ENCODE measurements at places on chromosomes 2 and 18.

GRCh38 chr2:98519851-98520250 lies 75.2 kb downstream of the INPP4A start:
- DNase-seq: no peak

GRCh38 chr2:224147174-224147573 lies 108.1 kb upstream of the SERPINE2 start:
- DNase-seq: no peak

DNA sequence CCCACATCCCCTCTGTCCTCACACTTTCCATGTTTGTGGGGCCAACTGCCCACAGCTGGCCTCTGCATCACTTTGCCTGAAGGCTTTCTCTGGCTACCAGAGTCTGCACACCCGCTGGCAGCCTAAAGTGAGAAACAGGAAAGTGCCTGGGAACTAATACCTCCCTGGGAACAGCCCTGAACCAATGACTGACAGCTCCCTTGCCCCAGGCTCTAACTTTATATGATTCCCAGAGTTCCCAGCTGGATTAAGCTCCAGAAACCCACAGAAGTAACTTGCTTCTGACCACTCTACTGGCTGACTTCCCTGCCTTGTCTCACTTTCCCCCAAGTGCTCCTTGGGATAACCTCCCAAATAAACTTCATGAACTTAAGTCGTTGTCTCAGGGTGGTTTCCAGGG lies 159.6 kb upstream of the LMAN1 start:
- DNase-seq: no peak

- DNase-seq: no peak
Observed at GRCh38 chr2:106197878-106198277, 3.8 kb upstream of the UXS1 start.

DNA sequence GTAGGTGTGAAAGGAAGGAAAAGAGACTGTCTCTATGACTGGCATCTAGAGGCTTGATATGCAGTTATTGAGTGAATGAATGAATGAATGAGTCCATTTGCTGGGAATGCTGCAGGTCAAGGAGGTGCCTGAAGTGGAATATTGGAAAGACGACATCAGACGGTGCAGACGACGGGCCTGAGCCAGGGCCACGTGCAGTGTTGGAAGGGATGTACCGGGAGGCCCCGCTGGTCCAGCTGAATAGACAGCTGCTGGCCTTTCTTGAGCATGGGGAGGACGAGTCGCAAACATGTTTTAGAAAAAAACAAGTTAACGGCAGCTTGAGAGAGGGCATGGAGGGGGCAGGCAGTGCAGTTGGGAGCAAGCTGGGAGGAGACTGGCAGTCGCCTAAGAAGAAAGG lies 237.1 kb upstream of the PXDN start:
- no peak for DNase-seq

DNA sequence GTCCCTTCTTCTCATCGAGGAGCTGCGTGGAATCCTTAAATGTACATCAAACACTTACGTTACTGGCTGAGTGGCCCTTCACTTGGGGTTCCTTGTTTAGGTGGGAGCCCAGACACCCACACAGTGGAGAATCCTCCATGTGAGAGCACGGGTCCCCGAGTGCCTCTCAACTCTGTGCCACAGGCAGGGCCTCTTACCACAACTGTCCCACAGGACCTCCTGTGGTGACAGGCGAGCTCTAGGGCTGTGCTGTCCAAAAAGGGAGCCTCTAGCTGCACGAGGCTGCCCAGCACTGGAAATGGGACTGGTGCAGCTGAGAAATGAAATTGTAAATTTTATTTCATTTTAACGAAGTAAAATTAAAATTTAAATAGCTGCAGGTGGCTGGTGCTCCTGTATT lies 145.7 kb downstream of the DYSF start:
- DNase-seq: no peak

DNA sequence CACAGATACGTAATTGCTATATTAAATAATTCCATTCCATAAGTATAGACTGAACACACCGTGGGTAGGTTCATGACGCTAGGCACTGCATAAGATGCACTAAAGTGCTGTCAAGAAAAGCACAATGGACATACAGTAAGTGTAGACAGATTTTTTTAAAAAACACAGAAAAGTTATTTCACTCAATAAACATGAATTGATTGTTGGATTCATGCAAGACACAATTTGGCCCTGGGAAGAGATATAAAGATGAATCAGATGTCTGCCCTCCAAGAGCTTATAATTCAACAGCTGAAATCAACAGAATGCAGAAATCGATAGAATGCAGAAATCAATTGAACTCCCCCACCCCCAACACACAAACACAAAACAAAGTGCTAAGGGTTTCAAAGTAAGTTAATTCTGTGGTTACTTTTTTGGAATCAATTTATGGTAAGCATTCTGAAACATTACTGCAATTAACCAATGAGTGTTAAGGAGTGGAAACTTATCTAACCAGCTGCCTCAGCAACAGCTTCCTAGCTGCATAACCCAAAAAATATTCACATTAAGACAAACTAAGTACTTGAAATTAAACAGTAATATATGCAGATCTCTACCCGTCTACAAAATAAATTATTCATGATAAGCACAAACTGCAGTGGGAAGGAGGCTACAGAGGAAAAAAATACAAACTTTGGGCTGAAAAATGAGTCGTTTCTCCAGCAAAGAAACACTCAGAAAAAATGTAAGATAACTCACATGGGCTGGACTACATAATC lies 1.6 kb downstream of the NBAS start:
- DNase-seq: no peak

DNA sequence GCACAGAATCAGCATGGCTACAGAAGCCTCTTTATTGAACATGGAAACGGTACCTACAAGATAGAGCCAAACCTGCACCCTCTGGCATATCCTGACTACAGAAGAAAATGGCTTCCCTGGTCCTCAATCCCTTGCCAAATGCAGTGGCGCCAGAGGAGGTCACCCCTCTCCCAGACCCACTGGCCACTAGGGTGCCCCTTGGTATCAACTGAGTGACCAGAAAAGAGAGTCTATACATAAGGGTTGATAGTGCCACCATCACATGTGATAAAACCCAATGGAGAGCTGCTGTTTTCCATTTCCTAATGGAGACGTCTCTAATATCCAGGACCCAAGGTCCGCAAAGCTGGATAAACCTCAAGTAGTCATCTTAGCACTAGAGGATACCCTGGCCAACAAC lies 52.7 kb upstream of the ALK start:
- DNase-seq: no peak

DNA sequence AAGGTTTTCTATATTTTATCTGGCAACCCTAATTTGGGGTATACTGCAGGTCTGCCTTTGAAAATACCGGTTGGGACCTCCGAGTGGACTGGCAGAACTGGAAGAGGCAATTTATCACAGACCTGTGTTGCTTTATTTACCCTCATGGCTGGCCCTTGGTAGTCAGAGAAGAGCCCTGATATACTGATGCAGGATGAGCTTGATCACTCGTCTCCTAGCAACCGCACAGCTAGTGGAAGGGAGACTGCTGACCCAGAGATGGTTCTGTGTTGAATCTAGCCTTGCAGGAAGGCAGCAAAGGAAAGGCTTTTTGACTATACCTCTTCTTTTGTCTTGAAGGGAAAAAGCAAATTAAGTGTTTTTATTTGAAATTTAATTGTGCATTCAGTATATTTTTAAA lies 154.7 kb downstream of the EML6 start:
- DNase-seq: no peak

DNA sequence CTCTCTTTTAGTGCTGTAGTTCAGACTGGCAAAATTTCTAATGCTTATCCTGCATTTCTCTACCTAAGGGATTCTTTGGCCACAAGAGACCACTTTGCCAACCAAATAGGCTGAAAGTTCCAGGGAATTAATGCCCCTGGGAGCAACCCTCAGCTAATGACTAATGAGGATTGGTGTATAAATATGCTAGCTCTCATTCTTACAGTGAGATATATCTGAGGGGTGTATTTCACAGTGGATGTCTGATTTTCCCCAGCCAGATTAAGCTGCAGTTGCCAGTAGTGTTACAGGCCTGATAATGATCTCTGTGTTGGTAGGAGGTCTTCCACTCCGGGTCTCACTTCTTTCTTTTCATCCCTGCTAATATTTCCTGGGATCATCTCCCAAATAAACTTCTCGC lies 90.4 kb downstream of the GULP1 start:
- no peak for DNase-seq
